NCI-H446 (cell line): ENCODE measurements at places on chromosomes 1 and 21.

DNA sequence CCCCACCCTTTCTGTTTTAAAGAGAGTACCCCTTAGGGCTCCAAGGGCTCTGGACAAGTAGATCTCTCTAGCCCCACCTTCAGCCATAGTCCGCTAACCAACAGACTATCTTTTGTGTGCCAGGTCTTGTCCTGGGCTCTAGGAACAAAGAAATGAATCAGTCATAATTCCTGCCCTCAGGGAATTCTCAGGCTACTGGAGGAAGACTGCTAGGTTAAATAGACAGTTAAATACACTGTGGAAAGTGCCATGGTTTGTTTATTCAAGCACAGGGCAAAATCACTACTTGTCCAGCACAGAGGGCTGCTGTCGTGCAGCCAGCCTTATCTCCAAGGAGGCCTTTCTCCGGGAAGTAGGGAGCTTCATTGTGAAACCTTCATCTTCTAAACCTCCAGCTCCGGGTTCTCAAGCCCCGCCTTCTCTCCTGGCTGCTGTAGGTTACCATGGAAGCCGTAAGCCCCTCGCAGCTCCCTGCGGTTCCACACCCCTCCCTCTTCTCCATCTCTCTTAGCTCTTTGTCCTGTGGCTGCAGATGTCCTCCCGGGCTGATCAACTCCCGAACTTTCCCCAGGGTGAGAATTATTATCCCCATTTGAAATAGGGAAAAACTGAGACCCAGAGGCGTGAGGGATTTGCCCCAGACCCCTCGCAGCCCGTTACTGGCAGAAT, 29.8 kb downstream of the SHISAL2A start:
- no peak for DNase-seq

GRCh38 chr1:159746666-159747065, 32.3 kb upstream of the CRP start:
- DNase-seq: no peak

- peak; percentile 82 for DNase-seq
These were observed 610 bp upstream of the HES4 start for GRCh38 chr1:1000357-1001056.

GRCh38 chr1:192810253-192810880, 1.5 kb downstream of the RGS2 start:
- no peak for DNase-seq

- DNase-seq: no peak
These were observed 1176.1 kb upstream of the ADGRL2 start for GRCh38 chr1:80624682-80625081.

- no peak for DNase-seq
These were observed 172.0 kb upstream of the KIAA0040 start for GRCh38 chr1:175364424-175365076.

DNA sequence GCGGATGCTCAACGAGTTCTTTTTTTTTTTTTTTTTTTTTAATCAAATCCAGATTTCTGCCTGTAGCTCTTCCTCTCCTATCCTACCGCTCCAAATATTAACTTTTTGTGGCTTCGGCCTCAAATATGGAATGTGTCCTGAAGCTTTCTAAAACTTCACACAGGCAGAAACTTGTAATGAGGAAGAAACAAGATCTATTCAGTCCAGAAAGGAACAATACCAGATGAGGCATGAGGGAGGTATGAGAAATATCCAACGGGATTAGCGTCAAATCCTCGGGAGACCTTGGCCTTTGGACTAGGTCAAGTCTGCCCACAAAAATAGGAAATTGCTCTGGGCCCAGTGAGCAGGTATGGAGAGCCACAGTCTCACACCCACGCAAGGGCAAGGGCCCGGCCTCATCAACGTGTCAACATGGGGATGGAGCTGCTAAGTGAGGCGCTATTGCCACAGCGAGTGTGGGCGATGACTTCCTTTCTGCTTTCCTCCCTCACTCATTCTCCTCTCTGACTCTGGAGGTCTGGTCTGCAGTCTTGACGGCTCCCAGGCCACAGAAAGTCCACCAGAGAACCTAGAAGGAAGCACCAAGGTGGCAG, 66.6 kb downstream of the BCAR3 start:
- DNase-seq: no peak

GRCh38 chr1:29801561-29801973, 565.2 kb downstream of the PTPRU start:
- no peak for DNase-seq

DNA sequence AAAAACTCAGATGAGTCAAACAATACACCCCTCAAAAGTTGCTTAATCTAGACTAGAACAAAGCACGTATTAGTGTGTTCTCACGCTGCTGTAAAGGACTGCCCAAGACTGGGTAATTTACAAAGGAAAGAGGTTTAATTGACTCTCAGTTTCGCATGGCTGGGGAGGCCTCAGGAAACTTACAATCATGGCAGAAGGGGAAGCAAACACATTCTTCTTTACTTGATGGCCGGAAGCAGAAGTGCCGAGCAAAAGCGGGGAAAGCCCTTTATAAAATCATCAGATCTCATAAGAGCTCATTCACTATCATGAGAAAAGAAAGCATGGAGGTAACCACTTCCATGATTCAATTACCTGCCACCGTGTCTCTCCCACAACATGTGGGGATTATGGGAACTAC, 10.1 kb downstream of the JAM2 start:
- no peak for DNase-seq

DNA sequence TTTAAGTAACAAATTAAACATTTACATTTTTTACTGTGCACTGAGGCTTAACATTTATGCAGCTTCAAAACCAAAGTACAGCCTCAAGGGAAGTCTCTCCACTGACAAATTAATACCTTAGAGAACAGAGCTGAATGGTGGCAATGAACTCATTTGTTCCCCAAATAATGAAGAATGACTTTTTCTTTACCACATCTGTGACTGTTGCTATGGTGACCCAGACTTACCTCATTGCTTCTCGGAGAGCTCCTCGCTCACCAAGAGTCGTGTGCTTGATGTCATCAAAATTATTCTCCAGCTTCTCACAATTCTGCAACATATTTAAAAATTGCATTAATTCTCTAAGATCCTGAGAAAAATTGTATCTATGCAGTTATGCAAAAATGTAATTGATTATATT, 92.9 kb downstream of the DPYD start:
- no peak for DNase-seq

GRCh38 chr1:212561501-212561931, 47.0 kb upstream of the ATF3 start:
- no peak for DNase-seq

DNA sequence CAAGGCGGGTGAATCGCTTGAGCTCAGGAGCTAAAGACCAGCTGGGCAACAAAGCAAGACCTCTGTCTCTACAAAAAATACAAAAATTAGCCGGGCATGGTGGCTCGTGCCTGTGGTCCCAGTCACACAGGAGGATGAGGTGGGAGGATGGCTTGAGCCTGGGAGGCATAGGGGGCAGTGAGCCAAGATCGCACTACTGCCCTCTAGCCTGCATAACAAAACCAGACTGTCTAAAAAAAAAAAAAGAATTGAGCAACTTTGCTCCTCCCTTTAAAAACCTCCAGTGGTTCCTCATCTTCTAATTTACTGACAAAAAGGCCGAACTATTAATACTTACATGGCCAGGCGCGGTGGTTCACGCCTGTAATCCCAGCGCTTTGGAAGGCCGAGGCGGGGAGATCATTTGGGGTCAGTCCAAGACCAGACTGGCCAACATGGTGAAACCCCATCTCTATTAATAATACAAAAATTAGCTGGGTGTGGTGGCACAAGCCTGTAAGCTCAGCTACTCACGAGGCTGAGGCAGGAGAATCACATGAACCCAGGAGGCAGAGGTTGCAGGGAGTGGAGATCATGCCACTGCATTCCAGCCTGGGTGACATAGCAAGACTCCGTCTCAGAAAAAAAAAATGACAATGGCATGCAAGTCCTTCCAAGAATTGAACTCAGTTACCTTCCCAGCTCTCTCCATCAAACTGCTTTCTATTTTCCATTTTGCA, 4.4 kb downstream of the ACBD3 start:
- DNase-seq: peak; percentile 17

GRCh38 chr1:204338997-204339396, 20.7 kb downstream of the PLEKHA6 start:
- no peak for DNase-seq

GRCh38 chr1:159171254-159171687, at the start of gene CADM3:
Gene CADM3 (plus strand): TSS chr1:159171615. CDS start chr1:159171766, 151 bp downstream.
- peak; percentile 60 for DNase-seq

GRCh38 chr21:34284666-34285065, 79.1 kb upstream of the KCNE2 start:
- no peak for DNase-seq

DNA sequence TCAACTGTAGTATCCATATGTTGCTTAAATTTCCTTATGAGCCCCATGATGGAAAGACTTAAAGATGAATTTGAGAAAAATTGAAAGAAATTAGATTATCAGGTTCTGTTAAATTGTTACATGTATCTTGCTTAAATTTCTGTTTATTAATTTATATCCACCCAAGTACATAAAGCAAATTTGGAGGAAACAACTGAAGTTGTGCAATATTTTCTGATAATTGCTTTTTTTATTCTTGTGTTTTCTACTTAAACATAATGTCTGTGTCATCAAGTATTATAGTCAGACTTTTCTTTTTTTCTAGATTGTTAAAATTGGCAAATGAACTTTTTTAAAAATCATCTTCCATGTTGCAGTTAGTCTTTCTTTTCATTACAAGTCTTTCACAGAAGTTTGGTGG, 36.8 kb downstream of the RNF11 start:
- DNase-seq: no peak

DNA sequence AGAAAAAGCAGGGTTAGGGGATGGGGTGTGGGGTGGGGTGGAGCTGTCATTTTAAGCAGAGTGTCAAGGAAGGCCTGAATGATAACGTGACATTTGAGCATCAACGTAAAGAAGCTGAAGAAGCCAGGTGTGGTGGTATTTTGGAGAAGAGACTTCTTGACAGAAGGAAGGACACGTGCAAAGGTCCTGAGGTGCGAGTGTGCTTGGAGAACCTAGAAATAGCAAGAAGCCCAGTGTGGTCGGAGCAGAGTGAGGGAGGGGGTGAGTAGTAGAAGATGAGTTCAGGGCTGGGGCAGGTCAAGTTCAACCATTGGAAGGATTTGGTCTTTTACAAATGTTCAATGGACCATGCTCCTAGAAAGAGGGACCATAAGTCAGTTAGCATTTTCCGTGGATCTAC, 140.2 kb upstream of the ZBTB40 start:
- no peak for DNase-seq

DNA sequence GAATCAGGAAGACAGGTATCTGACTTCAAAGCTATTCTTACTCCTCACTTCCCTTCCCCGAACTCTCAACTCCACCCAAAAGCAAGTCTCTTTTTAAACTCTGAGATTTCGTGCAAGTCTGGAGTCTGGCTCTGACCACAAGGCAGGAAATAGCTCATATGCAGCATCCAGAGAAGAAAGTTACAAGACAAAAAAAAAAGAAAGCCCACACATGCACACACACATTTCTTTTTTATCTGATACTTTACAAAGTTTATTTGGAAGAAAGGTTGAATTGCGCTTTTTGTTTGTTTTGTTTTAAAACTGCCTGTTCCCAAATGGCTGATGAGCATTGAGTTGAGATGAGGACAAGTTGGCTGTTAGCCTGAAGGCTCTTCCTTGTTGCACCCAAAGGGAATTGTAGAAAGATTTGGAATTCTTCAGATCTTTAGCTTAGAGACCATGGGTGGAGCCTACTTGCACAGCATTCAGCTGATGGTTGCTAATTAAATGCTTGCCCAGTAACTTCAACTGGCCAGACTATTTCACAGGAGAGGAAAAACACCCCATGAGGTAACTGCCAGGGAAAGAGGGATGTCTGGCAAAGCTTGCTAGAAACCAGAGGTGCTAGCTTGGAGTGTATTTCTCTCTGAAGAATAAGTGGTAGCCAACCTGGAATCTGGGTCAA, 490.3 kb downstream of the TTLL7 start:
- DNase-seq: no peak

DNA sequence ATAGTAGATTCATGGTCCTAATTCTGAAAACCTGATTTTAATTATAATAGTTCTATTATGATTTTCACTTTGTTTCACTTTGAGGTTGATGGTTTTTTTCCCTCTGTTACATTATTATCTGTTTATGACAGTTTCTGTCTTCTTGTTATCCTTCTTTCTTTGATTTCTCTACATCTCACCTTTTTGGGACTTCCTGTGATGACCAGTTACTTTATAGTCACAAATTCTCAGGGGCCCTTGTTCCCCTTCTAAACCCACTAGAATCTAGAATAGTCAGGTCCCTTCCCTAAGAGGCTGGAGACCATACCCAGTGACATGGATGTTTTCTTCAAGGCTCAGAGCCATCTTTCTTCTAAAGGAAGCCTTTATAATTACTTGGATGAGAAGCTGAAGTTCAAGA, 238.4 kb downstream of the GPR52 start:
- DNase-seq: no peak

DNA sequence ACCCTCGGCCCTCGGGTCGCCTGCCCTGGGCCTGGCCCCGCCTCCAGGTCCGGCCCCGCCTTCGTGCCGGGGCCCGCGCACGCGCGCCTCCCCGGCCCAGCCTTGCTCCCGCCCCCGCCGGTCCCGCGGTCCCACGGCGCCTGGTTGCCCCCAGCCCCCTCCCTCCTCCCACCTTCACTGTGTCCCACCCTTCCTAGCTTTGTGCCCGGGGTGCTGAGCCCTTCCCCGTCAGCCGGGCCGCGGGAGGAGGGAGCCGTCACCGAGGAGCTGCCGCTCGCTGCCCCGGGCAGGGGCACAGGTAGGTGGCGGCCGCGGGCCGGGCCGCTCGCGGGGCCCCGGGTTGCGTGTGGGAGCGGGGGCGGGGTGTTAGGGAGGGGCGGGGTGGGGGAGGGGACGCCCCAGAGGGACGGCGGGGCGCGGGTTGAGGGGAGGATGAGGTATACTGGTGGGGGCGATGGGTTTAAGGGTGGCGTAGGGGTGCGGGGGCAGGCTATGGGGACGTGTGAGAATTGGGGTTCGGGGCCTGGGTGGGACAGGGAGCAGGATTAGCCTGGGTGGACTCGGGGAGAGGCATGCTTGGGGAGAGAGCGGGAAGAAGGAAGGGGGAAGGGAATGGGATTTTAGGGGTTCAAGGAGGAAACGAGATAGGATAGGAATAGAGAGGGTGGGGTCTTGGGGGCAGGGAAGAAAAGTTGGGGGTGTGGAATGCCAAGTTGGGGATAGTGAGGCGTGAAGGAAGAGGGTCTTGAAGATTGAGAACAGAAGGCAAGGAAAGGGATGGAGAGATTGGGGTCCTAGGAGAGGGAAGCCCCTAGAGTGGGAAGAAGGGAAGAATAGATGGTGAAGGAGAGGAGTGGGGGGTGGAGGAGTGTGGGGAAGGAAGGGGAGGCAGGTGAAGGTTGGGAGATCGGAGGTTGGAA, at the start of gene LRRC42:
LRRC42 (plus strand) TSS at position 99 of the 920 bp plus-strand sequence. CDS start 5,650 bp downstream, outside the sequence.
- DNase-seq: peak; percentile 97

DNA sequence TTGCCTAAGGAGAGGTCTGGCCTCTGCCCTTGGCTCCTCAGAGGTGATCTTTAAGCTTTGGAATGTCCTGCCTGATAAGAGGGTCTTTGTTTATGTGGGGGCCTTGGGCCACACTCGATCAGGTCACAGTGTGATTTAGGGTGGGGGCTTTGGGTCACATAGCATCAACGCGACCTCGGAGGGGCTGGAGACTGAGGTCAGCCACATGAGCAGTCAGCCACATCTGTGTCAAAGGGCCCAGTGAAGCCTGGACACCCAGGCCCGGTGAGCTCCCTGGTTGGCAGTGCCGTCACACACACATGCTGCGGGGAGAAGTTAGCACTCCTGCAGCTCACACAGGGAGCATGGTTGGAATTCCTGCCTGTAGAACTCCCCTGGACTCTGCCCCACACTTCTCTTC, 345.0 kb downstream of the NPHP4 start:
- no peak for DNase-seq
